ENCODE measurements at places on chromosomes 1 and 21. TPM values are rescaled to one million over a fixed set of nuclear protein-coding genes. Genes with fewer than 3 reads are reported as not detected.

DNA sequence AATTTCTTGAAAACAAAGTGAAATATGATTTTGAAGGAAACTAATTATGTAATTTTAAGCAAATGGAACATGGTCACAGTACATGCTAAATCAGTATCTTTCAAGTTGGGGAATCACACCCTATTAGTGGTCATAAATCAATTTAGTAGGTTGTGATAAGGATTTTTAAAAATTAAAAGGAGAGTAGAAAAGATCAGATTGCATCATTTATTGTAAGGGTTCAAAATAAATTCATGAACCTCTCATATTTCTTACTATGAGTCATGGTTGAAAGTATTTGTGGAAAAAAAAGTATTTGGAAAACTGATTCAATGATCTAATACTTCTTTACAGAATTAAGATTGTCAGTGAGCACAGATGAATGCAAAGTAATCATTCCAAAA, 14.6 kb downstream of the ADSS2 start:
- DNase-seq: no peak

- DNase-seq: no peak
Measured at GRCh38 chr1:107740579-107740978, 224.4 kb downstream of the VAV3 start.

- no peak for DNase-seq
Measured at GRCh38 chr1:24551290-24551959, 4.5 kb upstream of the NCMAP start.

DNA sequence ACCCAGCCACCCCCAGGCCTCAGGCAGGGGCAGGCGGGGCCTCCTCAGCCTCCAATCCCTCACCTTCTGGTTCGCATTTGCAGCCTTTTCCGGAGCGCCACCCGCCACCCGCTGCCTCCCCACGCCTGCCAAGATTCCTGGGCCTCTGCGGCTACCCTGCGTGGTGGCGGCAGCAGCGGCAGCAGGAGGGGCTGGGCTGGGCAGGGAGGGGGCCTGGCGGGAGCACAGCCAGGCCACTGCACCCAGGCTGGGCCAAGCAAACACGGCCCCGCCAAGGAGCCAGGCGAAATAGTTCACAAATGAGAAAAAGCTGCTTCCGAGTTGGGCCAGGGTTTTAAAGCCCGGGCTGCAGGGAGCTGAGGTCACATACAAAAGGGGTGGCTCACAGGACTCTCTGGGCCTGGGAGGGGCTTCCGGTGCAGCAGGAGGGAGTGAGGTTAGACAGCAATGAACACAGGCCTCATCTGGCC, 9.8 kb downstream of the COL8A2 start:
- DNase-seq: no peak

- peak; percentile 87 for DNase-seq
Measured at GRCh38 chr1:225467193-225468020, 39.6 kb upstream of the LBR start.

DNA sequence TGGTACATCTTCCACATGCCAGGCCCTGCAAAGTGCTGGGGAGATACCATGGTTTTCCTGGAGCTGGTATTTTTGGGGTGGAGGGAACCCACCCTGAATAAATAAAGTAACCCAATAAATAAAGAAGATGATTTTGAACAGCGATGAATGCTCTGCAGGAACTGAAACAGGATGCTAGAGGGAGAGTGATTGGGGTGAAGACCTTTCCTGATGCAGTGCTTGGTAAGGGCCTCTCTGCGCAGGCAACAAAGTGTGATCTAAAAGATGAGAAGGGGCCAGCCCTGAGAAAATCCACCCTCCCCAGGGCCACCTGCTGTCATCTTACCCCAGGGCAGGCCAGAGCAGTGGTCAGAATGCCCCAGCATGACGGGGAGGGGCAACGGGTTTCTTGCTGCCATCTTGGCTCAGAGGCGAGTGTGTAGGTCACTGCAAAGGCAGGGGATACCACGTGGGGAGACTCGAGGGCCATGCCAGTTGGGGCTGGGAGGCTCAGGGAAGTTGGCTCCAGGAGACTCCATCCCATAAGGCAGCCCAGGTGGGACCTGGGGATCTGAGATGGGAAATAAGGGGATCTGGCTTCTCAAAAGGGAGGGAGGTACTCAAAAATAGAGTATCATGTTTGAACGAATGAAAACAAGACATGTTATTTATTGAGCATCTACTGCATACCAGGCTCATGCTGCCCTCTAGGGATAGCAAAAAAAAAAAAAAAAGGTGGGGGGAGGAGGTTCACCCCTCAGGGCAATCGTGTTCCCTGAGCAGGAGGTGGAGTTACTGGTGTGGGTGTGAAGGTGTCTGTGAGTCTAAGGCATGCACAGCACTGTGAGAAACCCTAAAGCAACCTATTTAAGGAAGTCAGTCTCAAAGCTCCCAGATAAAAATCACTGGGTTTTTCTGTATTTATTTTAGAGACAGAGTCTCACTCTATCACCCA, 2.8 kb downstream of the SRARP start:
- peak; percentile 30 for DNase-seq

GRCh38 chr1:53860967-53861411, 22.9 kb upstream of the NDC1 start:
- DNase-seq: peak; percentile 81

Gene GNG12
- under 0.01 TPM for total RNA-seq

Gene GRHL3
- not detected for total RNA-seq

Gene TMPRSS15
- total RNA-seq: not detected

Gene ERVH48-1
- total RNA-seq: under 0.01 TPM

Gene UBXN10
- total RNA-seq: 0.81 TPM

Gene LRRIQ3
- 0.27 TPM for total RNA-seq

Gene PPIAL4G
- under 0.01 TPM for total RNA-seq
